ENCODE measurements at places on chromosomes 7 and 10.

GRCh38 chr10:29595146-29595545 lies 39.6 kb downstream of the SVIL start:
- no peak for DNase-seq

DNA sequence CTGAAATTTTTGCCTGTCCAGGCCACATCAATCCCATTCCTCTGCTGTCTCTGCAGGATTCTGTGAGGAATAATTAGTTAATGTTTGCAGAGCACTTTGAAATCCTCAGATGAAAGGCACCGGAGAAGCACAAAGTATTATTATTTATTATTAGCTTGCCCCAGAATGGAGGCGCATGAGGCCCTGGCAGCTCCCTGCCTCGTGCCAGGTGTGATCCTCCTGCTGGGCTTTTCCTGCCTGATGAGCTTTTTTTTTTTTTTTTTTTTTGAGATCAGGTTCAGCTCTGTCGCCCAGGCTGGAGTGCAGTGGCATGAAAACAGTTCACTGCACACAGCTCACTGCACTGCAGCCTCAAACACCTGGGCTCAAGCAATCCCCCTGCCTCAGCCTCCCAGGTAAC lies 65.2 kb downstream of the TCF7L2 start:
- no peak for DNase-seq

DNA sequence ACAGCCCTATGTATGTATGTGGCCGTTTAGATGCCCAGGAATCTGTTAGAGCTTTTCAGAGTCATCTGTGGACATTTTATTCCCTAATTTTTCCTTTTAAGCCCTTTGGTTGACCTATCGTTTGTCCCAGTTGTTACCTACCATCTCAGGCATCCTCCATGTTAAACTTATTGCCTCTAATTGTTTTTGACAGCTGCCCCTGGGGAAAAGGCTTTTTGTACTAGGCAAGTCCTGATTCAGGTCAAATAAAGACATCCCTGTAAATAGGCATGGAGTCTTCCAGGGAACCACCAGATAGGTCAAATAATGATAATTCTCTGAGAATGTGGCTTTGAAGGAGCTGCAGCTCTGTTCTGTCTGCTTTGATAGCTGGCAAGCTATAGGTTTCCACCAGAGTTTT lies 87.7 kb upstream of the CYP26C1 start:
- no peak for DNase-seq

DNA sequence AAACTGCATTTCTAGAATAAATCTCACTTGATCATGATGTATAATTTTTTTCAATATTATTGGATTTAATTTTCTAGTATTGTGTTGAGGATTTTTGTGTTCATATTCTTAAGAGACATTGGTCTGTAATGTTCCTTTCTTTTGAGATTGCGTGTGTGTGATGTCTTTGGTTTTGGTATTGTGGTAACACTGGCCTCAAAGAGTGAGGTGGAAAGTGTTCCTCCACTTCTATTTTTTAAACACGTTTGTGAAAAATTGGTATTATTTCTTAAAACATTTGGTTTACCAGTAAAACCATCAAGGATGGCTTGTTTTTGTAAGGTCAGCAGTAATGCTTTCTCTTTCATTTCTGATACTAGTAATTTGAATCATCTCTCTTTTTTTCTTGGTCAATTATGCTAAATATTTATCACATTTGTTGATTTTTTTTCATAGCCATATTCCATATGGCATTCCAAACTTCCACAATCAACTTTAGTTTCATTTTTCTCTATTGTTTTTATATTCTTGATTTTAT lies 290.2 kb upstream of the CDC14C start:
- no peak for DNase-seq

- no peak for DNase-seq
These were observed 70.1 kb upstream of the CABCOCO1 start for GRCh38 chr10:61592581-61592980.

- no peak for DNase-seq
These were observed 21.4 kb upstream of the KIF20B start for GRCh38 chr10:89679986-89680385.

- DNase-seq = no peak
These were observed 8.7 kb downstream of the DBF4 start for GRCh38 chr7:87885018-87885417.

GRCh38 chr7:38615665-38616064 lies 15.5 kb downstream of the AMPH start:
- no peak for DNase-seq

DNA sequence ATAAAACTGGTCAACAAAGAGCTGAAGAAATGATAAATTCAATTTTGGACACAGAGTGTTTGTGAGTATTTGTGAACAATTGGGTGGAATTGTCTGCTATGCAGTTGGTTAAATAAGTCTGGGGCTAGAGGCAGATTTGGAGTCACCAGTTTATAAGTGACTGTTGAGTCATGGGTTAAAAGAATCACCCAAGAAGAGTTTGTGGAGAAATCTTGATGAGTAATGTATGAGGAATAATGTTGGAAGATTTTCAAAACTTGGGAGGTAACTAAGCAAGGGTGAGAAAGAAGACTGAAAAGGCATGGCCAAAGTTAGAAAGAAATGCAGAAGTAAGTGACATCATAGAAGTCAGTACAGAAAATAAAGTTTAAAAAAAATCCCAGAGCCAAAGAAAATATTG lies 750.7 kb downstream of the MAGI2 start:
- DNase-seq = peak; percentile 95

DNA sequence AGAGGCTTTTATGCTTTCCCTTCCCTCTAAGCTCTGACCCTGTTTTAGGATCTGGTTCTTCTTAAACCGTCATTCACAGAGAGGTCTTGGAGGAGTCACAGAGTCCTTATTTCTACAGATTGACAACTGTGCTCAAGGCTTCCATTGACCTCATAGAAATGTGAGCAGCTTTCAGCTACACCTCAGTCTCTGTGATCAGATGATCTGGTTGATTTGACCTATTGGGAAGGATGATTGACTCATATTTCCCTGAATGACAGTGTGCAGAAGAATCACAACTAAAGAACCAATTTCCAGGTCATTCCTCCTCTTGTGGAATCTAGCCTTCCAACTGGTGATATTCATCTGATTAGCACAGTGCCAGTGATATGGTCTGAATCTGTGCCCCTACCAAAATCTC lies 3.4 kb downstream of the CYP3A4 start:
- no peak for DNase-seq

- DNase-seq = no peak
These were observed 230.8 kb upstream of the GHITM start for GRCh38 chr10:83908506-83908905.

- DNase-seq = no peak
These were observed 11.4 kb upstream of the KCTD7 start for GRCh38 chr7:66617295-66617694.

- DNase-seq = no peak
These were observed 4.5 kb upstream of the AIFM2 start for GRCh38 chr10:70137135-70137534.

- DNase-seq = no peak
These were observed 51.2 kb downstream of the ANLN start for GRCh38 chr7:36440880-36441279.
